ENCODE measurements at places on chromosomes 11 and 22.

- DNase-seq: no peak
These were observed 4.5 kb upstream of the FGF3 start for GRCh38 chr11:69823641-69824265.

- DNase-seq: peak; percentile 46
These were observed 351.3 kb downstream of the JRKL start for GRCh38 chr11:96741068-96741467.

DNA sequence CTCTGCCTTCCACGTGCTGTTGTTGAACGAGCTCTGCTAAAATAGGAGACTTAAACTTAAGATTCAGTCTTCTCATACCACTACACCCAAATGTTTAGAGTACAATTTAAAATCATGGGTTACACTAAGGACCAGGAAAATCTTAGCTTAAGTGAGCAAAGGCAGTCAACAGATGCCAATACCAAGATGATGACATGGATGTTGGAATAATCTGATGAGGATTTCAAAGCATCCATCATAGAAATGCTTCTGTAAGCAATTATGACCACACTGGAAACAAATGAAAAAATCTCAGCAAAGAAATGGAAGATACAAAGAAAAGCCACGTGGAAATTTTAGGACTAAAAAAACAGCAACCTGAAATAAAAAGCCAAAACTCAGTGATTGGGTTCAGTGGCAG is 109.8 kb downstream of the ATXN10 start:
- no peak for DNase-seq

DNA sequence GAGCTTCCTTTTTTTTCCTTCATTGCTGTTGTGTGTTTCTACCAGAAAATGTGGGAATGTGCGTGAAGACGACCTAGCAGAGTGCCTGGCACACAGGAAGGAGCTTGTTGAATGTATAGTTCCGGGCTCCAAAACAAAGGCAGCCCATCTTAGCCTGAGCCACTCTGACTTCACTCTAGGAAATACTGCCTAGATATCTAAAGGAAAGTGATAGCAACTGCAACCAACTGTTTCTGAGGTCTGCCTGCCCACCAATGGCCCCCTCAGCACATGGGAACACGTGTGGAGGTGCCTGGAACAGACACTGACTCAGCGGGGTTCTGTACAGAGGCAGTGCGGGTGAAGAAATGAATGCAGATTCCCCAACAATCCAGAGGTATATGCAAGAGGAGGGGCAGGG is 14.7 kb upstream of the XBP1 start:
- DNase-seq: no peak

DNA sequence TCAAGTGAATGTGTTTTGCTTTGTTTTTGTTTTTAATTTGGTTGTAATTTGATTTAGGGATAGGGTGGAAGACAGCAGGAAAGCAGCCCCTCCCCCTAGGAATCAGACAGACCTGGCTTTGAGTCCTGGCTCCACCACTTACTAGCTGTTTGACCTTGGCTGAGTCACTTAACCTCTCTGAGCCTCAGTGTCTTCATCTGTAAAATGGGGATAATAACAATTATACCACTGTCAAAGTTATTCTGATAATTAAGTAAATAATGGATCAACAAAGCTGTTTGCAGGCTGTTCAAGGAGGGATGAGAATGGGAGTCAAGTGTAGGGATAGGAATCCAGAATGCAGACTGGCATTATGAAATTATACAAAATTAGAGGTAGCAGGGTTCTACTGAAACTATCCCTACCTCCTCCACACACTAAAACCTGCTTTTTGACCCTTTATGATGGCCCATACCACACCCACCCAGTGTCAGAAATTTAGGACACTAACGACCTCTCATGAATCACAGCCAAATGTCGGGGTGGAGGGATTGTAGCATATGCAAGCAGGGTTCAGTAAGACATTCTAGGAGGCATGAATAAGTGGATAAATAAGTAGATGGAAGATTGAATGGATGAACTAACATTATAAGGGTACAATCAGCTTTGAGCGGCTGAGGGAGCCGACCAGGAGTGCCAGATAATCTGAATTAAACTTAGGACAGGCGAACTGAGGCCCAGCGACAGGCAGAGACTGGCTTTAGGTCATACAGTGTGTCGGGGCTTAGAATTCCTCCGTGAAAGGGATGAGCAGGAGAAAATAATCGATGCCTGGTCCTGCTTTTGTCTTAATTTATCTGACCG is 974 bp downstream of the ANAPC15 start:
- DNase-seq: no peak

GRCh38 chr22:29065468-29066190 is 4.0 kb upstream of the C22orf31 start:
- DNase-seq: no peak

DNA sequence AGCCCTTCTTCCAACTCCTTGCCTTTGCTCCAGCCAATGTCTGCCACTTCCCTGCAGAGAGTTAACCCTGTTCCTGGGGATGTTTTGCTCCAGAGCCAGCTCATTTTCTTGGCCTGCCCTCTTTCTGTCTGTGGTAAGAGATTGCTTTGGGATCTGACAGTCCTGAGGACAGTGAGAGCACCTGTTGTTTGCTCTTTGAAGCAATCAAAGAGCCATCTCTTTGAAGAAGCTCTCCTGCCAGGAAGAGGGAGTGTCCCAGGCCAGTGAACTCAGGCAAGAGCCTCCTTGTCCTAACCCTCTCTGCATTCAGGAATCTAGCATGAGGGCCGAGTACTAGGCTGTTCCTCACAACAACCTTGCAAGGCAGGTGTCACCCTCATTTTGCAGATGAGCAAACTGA is 42.2 kb downstream of the TRAF6 start:
- DNase-seq: no peak

DNA sequence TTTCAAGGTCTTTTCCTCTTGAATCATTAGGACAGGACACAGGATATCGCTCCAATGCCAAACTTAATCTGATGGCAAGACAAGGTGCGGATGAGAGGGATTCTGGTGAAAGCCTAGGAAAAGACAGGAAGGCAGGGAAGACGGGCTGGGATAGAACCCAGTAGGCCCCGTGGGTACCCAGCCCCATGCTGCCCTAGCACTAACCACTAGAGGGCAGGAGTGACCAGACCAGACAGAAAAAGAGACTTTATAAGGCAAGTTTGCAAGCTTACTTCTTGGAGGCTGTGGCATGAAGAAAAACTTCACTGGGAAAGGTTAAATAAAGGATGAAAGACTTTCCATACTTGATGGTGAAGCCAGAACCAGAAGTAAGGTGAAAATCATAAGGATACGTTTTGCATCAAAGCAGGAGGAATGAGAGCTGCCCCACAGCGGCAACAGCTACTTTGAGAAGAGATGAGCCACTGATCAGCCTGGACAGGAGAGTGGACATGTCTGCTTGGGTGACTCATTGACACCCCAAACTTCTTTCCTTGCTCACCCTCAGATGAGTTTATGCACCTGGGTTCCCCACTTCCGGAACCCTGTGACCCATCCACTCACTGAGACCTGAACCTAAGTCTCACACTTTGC is 39.8 kb downstream of the SYN3 start:
- peak; percentile 56 for DNase-seq

- no peak for DNase-seq
These were observed 59.9 kb downstream of the FAT3 start for GRCh38 chr11:92284558-92284957.

GRCh38 chr11:71207563-71207962 is 44.8 kb downstream of the SHANK2 start:
- DNase-seq: no peak

DNA sequence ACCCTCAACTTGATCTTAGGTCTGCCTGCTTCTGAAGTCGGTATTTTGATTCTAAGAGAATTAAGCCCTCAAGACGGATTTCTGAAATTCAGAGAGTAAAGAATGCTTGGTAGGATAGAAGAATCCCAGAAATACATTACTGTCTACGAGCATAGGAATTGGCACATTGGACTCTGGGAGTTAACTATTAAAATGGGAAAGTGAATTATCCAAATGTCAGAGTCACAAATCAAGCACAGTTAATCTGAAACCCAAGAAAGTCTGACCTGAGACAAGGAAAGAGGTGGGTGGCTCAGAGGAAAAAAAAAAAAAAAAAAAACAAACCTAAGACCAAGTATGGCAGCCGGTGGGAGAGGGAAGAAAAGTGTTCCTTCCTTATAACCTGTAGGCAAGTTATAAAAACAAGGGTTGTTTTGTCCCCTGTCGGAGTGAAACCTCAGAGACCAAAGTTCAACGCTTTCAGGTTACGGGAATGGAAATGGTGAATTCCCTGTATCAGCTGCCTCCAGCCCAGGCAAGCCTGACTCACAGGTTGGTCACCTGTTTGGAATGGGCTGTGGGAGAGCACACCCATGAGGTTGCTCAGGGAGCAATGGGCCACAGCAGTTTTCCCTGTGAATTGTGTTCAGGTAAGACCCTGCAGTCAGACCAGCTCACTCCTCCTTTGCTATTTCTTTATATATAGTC is 139.0 kb downstream of the ETS1 start:
- no peak for DNase-seq

DNA sequence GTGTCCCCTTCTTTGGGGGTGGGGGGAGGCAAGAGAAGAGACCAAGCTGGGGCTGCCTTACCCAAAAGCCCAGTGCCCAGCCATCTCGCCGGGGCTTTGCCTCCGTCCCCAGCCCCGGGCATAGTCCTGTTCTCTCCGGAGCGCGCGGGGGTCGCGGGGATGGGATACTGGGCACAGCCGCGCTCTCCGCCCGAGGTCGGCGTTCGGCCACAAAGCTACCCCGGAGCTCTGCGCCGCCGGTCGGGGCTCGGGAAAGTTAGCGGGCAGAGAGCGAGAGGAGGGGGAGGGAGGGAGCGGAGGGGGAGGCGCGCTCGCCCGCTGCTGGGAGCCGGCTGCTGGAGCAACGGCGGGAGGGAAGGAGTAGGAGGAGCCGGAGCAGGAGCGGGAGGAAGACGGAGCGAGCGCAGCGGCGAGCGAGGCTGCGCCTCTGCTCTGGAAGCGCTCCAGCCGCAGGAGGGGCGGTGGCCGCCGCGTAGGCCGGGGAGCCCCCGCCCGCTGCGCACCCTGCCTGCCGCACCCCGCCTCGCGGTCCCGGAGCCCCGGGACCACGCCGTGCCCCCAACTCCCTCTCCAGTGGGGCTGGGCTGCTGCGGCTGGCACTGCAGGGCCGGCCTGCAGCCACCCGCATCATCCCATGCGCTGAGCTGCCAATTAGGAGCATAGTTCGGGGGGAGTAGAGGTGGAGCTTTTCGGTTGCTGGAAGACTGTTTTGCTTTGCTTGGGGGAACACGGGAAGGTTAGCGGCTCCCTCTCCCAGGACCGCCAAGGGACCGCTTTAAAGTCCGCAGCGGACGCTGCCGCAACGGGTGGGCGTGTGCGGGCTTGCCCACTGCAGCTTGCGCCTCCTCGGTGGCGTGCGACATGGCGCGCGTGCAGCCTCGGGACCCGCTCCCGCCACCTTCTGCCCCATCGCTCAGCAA is at the start of gene SCN4B:
Gene SCN4B (minus strand): TSS at position 272 of the 920 bp plus-strand sequence. CDS start 150 bp downstream, at position 122.
- DNase-seq: peak; percentile 36

DNA sequence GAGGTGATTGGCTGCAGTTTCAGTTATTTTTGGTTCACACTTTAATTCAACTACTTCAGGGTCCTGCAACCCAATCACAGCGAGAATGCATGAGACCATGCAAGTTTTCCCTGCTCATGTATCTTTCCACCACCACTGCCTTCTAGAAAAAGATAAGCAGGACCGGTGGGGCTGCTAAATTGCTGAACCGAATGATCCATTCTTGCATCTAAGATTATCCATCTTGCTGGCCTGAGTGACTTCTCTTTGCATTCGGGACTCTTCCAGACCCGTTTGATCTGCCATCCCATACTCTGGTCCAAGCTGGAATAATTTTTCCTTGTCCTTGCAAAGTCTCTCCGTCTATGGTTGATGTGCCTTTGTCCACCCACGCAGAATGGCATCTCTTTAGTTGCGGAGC is 56.3 kb upstream of the TP53I11 start:
- no peak for DNase-seq

DNA sequence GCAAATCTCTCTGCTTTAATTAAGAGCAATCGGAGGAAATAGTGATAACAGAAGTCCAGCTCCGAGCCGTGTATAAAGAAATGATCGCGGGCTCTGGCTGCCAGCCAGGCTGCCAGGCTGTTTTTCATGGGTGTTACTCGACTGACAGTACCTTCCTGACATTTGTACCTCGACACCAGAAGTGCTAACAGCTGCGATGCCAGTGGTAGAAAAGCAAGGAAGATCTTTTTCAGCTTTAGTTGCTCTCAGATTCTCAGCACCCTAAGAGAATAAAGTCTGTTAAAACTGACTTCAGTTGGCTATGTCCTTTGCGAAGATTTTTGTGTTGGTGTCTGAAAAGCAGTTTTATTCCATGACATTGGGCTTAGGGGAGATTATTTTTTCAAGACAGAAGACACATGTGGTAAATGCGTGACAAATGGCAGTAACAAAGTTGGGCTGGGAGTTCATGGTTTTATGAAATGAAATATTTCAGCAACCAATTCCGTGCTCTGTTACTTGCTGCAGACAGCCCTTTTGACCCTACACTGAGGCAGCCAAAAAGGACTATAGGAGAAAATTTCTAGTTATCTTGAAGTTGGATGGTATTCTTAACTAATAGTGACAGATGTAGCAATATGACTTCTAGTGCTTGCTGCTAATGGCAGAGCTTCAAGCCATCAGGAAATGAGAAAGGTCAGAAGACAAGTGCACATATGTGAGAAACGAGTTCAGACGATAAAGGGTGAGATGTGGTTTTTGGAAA is 296.2 kb downstream of the CNTN5 start:
- peak; percentile 20 for DNase-seq

DNA sequence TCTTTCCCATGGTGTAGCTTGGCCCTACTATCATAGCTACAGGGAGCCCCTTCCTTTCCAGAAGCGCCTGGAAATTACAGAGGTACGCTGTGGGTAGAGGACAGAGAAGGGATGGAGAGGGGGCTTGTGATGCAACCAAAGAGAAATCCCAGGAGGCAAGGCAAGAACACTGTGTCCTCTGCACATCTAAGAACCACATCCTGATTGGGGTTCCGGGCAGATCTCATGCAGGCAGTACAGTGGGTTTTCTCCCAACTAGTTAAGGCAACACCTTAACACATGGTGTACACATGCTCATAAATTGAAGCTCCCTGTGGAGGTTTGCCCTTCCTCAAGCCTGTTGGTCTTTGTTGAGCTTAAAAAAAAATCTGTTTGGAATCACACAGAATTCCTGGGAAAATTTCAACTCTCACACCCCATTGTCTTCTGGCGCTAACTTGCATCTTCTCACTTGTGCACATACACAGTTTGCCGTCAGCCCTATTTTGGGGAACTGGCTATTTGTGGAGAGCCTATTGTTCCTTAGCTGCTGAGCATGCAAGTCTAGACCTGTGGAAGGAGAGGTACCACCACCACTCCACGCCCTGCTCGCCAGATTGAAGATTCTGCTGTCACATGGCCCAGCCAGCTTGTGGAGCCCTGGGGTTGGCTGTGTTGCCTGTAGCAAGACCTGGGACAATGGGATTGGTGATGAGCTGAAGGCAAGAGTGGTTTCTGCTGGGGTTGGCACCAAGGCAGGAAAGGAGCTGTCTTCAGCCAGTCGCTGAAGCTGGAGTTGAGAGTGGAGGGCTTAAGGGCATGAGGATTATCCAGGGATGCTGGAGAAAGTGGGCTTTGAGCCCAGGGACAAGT is 52.4 kb downstream of the ALX4 start:
- DNase-seq: no peak

DNA sequence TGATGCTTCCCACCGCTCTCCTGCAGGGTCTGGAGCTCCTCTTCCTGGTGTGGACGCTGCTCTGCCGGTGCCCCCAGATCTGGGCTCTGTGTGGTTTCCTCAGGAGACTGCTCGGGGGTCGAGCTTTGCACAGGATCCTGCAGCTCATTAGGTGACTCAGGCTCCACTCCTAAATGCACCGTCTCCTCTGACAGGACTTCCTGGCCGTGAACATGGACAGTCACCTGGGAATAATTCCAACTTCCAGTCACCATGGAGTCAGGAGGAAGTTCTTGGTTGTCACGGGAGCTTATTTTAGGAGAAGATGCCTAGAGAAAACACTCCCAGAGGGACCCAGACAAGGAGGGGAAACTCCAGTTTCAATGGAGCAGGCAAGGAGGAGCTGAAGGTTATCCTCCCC is 11.9 kb downstream of the ZNF202 start:
- DNase-seq: no peak
